ENCODE measurements at places on chromosomes 7 and 10. TPM values are rescaled to one million over a fixed set of nuclear protein-coding genes. Genes with fewer than 3 reads are reported as not detected.

Gene HGF
- 18.8 TPM for total RNA-seq

DNA sequence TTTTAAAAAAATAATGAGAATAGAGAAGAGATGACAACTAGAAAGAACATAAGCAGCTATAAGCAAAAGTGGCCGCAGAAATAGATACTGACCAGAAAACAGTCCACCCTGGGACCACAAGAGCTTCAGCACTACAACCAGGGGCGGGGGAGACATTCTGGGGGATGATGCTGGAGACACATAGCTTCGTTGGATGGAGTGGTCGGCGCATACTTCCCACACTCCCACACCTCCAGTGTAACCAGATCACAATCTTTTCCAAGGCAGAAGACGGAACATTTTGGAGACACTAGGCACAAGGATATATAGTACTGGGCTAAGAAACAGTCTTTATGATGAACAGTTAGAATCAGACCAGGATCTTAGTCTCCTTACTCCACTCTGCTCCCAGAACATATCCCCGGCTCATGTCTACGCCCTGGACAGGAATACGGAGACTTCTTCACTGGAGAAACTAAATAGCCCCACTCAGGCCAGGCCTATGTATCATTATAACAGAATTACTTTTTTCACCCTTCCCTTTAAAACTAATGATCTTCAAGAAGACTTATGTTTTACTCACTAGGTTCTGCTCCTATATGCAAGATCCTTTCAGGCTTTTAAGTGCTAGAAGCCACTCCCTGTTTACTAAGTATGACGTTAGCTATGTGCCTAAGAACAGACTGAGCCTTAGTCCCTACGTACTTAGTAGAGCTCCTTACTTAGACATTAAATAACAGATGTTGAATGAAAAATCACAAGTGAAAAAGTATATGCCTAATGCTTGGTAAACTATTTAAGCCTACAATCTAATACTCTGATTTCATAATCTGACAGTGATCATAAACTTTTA is 169.6 kb downstream of the SRPK2 start:
- DNase-seq = no peak

- no peak for DNase-seq
These were observed 25.7 kb downstream of the COBL start for GRCh38 chr7:51290702-51291540.

DNA sequence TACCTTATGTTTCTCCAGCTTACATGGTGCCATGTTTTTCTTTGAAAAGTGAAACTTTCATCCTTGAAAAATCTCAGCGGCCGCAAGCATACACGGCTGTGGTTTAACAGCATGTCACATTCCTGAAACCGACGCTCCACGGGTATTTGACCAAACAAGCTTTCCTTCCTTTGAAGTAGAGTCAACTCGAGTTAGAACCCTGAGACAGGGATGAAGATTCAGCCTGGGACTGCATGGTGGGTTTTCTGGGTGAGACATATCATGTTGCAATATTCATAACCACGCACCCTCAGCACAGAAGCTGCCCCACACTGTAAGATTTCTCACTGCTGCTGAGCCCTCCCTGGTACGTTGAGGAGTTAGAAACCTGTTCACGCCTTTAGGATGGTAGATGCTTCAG is 8.1 kb downstream of the CYP26A1 start:
- no peak for DNase-seq

GRCh38 chr7:156429514-156429913 is 211.1 kb upstream of the RNF32 start:
- DNase-seq = no peak

GRCh38 chr7:11985376-11985775 is 153.4 kb upstream of the THSD7A start:
- no peak for DNase-seq

Gene PRPS1L1
- total RNA-seq = not detected

DNA sequence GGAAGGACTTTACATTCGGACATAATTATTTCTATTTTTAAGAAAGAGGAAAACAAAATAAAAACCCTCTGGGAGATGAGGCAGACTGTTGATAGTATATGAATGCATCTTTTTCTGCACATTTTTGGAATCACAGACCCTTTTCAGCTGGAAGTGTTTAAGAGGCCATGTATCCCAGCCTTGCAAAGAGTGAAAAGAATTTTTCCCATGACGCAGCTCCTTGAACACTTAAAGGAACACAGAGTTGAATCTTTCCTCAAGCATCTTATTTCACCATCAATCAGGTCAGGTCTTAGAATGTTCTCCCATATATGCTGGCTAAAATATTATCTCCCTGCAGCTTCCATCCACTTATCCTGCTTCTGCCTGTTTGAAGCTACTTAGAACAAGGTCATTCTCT is 45.9 kb upstream of the PAPSS2 start:
- DNase-seq = no peak

Gene NOS3
- 71.8 TPM for total RNA-seq

DNA sequence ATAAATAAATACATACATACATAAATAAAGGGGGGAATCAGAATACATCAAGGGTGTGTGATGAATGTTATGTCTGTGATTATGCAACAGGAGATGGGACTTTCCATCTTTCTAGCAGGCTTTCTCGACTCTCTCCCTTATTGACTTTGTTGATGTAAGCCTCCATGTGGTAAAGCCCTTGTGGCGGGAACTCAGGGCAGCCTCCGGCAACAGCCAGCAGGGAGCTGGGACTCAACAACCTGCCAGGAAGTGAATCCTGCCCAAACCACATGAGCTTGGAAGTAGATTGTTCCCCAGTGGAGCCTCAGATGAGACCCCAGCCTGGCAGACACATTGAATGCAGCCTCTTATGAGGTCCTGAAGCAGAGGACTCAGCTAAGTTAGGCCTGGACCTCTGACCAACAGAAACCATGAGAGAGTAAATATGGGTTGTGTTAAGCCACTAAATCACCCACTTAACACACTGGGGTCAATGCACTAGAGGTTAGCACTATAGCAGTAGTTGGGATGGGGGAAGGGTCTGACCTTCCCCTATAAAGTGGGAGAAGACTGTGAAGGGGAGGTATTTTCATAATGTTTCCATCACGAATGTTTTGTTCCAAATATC is 104.0 kb downstream of the JCAD start:
- no peak for DNase-seq

Data from posterior vena cava (tissue), 2 donors.